Placental pericyte (primary cell): ENCODE measurements at places on chromosomes 16 and 17. TPM values are rescaled to one million over a fixed set of nuclear protein-coding genes. Genes with fewer than 3 reads are reported as not detected.

The NUFIP2 gene
- 30.4 and 51.0 TPM in 2 replicates for total RNA-seq

The EPN3 gene
- not detected in 2 replicates for total RNA-seq

The HYDIN gene
- total RNA-seq: 0.14 and 0.22 TPM in 2 replicates

The RRN3 gene
- 38.7 and 39.4 TPM in 2 replicates for total RNA-seq

The TEKT5 gene
- under 0.01 TPM in 1 of 2 replicates, not detected in the other for total RNA-seq

The IGF2BP1 gene
- total RNA-seq: 30.6 and 49.0 TPM in 2 replicates

The TPPP3 gene
- total RNA-seq: 0.88 and 1.1 TPM in 2 replicates

The UMOD gene
- total RNA-seq: not detected in 2 replicates

The TBX6 gene
- 0.14 TPM in 1 of 2 replicates, not detected in the other for total RNA-seq

The CDK3 gene
- 0.66 and 1.9 TPM in 2 replicates for total RNA-seq

The HIGD1B gene
- total RNA-seq: not detected in 2 replicates

The SMIM36 gene
- not detected in 2 replicates for total RNA-seq

The KRTAP4-6 gene
- total RNA-seq: not detected in 2 replicates

The KARS1 gene
- 160 and 162 TPM in 2 replicates for total RNA-seq

The SAP30BP gene
- 66.6 and 75.9 TPM in 2 replicates for total RNA-seq

The CCL3 gene
- total RNA-seq: not detected in 2 replicates

The KRT28 gene
- total RNA-seq: not detected in 2 replicates

The TBC1D3G gene
- not detected in 2 replicates for total RNA-seq

The IL34 gene
- total RNA-seq: 1.4 and 6.1 TPM in 2 replicates

The FBXL16 gene
- 0.22 TPM in 1 of 2 replicates, not detected in the other for total RNA-seq

The CACNA1G gene
- total RNA-seq: under 0.01 and 0.14 TPM in 2 replicates

The KRTAP16-1 gene
- not detected in 2 replicates for total RNA-seq

The NETO2 gene
- total RNA-seq: 13.8 and 77.0 TPM in 2 replicates

The PRPSAP2 gene
- total RNA-seq: 29.8 and 45.4 TPM in 2 replicates

The PMP22 gene
- total RNA-seq: 7.0 and 17.8 TPM in 2 replicates

The KRTAP9-2 gene
- total RNA-seq: not detected in 2 replicates

The SNX20 gene
- total RNA-seq: not detected in 2 replicates

The KRTAP2-3 gene
- 0.72 TPM in 1 of 2 replicates, not detected in the other for total RNA-seq

The CHST6 gene
- under 0.01 and 0.14 TPM in 2 replicates for total RNA-seq

The ZNF19 gene
- total RNA-seq: 2.4 and 3.3 TPM in 2 replicates

The STX4 gene
- total RNA-seq: 24.8 and 42.5 TPM in 2 replicates

The CSH2 gene
- 0.14 TPM in 1 of 2 replicates, not detected in the other for total RNA-seq

The SPNS2 gene
- total RNA-seq: 0.44 TPM in 1 of 2 replicates, not detected in the other

The RPUSD1 gene
- 33.3 and 54.4 TPM in 2 replicates for total RNA-seq

The HSD11B2 gene
- under 0.01 TPM in 1 of 2 replicates, not detected in the other for total RNA-seq

The CLEC19A gene
- not detected in 2 replicates for total RNA-seq
